NCI-H2227 treated with DMSO at 0.1 percent for 48 hours (cell line): ENCODE measurements at places on chromosomes 2 and 18.

DNA sequence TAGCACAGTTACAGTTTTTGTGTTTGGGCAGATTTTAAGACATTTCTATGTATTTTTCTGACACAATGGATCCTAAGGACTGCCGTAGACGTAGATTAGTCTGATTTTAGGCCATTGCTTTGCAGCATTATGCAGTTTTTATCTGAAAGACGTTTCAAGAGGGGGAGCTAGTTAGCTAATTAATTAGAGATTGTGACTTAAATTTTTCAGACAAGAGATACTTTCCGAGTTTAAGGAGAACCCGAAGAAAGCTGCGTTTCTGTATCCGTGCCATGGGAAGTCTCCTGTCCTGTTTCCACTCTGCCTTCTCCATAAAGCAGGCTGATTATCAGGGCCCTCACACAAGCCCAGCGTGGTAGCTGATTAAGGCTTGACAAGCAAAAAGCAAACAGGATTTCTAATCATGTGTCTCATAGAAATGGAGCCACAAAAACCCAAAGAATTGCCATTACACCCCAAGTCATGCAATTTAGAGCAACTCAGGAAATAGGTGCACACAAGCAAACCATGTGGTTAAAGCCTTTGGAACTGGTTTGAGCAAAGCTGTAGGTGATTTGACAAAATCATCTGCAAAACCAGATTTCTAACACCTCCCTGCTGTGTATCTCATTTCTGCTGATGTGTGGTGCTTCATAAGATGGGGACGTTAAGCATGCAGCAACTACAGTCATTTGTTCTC lies 808.1 kb downstream of the RNF144A start:
- DNase-seq: no peak

DNA sequence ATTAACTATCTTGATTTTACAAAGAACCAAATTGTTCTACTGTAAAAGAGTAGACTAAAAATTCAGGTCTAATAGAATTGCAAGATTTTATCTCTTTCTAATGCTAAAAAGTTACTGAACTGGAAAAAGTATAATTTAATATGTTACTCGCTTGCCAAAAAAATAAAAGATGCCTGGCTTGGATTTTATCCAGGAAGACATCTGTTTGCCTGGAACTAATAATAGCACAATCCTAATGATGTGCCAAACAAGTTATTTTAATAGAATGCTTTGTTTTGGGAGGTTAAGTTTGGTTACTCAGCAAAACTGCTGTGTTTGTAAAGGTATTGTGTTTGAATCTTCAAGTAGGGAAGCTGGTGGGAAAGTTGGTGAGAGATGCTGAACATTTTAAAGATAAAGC lies 19.4 kb upstream of the ZSWIM2 start:
- no peak for DNase-seq

DNA sequence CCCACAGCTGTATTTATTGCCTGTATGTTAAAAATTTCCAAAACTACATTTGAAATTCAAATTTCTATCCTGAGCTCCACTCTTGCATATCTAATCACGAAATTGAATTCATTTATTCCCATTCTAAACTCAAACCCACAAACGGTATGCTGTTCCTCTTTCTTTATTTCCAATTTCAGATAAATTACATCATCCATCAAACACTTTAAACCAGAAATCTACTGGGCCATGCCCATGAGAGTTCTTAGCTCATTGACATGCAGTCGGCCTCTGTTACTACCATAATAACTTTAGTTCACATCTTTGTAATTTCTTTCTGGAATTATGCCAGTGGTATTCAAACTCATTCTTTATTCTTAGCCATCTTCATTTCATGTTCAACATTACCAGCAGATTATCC lies 100.3 kb downstream of the COL3A1 start:
- DNase-seq: no peak

DNA sequence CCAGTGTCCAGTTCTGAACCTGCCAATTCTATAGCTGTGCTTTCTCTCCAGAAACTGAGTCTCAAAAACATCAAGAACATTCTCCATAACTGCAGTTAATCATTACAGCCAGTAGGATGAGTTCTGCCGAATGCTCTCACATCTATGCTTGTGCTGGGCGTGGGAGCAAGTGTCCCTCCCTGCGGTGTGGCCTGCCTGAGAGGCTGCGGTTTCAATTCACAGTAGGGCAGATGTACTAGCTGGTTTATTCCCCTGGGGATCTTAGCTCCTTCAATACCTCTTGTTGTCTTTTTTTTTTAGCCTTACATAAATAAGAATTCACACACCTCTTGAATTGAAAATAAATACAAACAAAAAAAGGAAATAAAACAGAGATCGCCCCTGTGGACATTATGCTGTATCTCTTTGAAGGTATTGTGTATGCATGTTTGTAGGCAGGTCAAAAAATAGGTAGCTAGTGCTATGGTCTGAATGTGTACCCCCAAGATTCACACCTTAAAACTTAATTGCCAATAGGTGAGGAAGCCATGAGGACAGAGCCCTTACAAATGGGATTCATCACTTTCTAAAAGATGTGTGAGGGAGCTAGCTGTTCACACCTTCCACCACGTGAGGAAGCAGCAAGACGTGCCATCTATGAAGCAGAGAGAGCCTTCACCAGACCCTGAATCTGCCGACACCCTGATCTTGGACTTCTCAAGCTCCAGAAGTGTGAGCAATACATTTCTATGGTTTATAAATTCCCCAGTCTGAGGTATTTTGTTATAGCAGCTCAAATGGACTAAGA lies 74.3 kb downstream of the BCL2L11 start:
- DNase-seq: no peak

GRCh38 chr18:52685316-52685715 lies 345.3 kb downstream of the DCC start:
- DNase-seq: no peak

GRCh38 chr2:75289771-75290170 lies 90.5 kb upstream of the TACR1 start:
- DNase-seq: no peak

DNA sequence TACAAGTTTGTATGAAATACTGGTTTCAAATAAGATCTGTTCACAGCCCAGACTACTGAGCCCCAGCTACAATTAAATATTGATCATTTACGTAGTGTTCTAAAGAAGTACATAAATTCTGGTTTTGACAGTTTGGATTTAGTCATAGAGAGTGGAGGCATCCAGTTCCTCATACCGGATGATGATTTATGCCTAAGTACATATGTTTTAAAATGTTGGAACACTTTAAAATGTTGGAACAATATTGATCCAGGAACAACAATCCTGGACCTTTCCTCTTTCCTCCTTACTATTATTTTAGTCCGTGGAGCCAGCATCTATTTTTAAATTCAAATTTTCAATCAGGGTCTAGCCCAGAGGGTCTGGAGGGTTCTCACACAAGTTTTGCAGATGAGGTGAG lies 22.8 kb upstream of the TTN start:
- DNase-seq: no peak

DNA sequence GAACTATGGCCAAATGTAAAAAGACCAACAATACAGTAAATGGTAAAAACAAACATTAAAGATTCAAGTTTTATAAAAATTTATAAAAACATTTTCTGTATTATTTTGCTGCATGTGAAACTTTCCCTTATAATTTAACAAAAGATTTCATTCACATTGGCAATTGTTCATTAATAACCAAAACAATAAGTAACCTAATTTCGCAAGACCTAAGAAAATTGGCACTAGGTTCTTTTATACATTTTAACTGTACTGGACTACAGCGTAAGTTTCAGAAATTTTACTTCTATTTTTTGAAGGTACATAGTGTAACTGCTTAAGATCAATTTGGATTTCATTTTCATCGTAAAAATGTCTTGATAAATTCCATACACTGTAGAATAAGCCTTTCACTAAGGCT lies 77.2 kb downstream of the FANCL start:
- DNase-seq: no peak

- no peak for DNase-seq
Observed at GRCh38 chr2:173574324-173575112, 219.8 kb downstream of the CDCA7 start.
